ENCODE measurements at places on chromosomes 16 and 17.

GRCh38 chr16:11112723-11113348, 143.2 kb downstream of the SOCS1 start:
- H3K36me3 ChIP-seq = no peaks in the 10 kb centered on the region
- no peak overlapping the region for H3K4me3 ChIP-seq
- H3K27me3 ChIP-seq = no peaks in the 10 kb centered on the region
- H3K27ac ChIP-seq = no peak overlapping the region

DNA sequence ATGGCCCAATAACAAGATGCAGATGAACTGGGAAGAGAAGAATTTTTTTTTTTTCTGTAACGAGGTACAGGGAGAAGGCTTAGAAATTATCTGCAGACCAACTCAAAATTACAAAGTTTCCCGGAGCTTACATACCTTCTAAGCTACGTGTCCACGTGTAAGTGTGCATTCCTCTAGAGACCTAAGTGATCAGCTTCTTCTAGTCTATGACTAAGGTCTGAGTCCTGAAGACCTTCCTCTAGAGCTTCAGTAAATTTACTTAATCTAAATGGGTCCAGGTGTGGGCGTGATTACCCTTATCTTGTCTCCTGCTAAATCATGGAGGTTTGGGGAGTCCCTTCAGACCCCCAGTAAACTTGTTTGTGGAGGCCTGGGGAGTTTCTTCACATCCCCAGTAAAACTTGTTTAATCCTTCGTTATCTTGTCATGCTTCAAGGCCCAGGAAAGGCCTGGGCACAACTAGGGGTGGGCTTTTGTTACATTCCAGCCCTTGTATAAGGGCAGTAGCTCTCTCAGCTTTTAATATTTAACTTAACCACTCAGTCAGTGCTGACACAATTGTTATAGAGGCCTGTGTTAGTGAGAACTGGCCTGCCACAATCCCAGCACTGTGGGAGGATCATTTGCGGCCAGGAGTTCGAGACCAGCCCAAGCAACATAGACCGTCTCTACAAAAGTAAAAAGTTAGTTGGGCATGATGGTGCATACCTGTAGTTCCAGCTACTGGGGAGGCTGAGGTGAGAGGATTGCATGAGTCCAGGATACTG, 342.3 kb downstream of the SNX29 start:
- H3K27ac ChIP-seq = no peak overlapping the region
- DNase-seq = peak; percentile 57
- no peak overlapping the region for H3K4me3 ChIP-seq
- no peaks in the 10 kb centered on the region for H3K4me1 ChIP-seq
- no peaks in the 10 kb centered on the region for H3K27me3 ChIP-seq
- H3K36me3 ChIP-seq = no peaks in the 10 kb centered on the region

- no peaks in the 10 kb centered on the region for H3K27me3 ChIP-seq
- H3K27ac ChIP-seq = no peak overlapping the region
- DNase-seq = no peak
- peaks cover 8% of the 10 kb centered on the region for H3K4me1 ChIP-seq
Measured at GRCh38 chr16:3998793-3999478, 117.3 kb downstream of the ADCY9 start.

GRCh38 chr16:80511824-80512592, 28.8 kb upstream of the DYNLRB2 start:
- H3K4me3 ChIP-seq = no peak overlapping the region
- no peak for DNase-seq
- no peaks in the 10 kb centered on the region for H3K36me3 ChIP-seq
- H3K27me3 ChIP-seq = no peaks in the 10 kb centered on the region
- no peak overlapping the region for H3K27ac ChIP-seq

GRCh38 chr17:13582776-13583547, 18.8 kb downstream of the HS3ST3A1 start:
- H3K27ac ChIP-seq = no peak overlapping the region
- H3K36me3 ChIP-seq = no peaks in the 10 kb centered on the region
- DNase-seq = peak; percentile 52

DNA sequence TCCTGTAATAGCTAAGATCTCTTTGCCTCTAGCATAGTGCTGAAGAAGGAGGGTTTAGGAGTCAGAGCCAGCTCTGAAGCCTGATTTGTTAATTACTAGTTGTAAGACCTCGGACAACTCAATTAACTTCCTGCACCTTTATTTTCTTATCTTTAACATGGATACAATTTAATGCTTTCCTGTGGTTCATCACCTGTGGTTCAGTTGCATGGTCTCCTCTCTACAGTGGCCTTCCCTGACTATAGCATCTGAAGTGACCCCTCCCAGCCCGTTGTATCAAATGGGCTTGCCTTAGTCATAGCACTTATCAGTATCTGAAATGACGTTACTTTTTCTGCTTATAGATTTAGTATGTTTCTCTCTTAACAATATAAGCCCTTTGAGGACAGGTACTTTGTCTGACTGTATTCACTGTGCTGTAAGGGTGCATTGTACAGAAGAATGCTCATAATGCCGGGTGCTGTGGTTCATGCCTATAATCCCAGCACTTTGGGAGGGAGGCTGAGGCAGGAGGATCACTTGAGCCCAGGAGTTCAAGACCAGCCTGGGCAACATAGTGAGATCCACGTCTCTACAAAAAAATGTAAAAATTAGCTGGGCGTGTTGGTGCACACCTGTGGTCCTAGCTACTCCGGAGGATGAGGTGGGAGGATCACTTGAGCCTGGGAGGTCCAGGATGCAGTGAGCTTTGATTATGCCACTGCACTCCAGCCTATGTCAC, 2.6 kb upstream of the NDE1 start:
- no peaks in the 10 kb centered on the region for H3K27me3 ChIP-seq
- DNase-seq = no peak
- H3K4me3 ChIP-seq = no peak overlapping the region
- H3K4me1 ChIP-seq = no peaks in the 10 kb centered on the region
- H3K36me3 ChIP-seq = no peaks in the 10 kb centered on the region

GRCh38 chr17:36755586-36755985, 154.2 kb downstream of the MRM1 start:
- DNase-seq = peak; percentile 21
- no peaks in the 10 kb centered on the region for H3K4me1 ChIP-seq
- no peaks in the 10 kb centered on the region for H3K27me3 ChIP-seq
- no peaks in the 10 kb centered on the region for H3K36me3 ChIP-seq
- H3K27ac ChIP-seq = no peak overlapping the region

- no peak for DNase-seq
- no peaks in the 10 kb centered on the region for H3K36me3 ChIP-seq
- H3K27ac ChIP-seq = no peak overlapping the region
- no peaks in the 10 kb centered on the region for H3K27me3 ChIP-seq
- H3K4me3 ChIP-seq = no peak overlapping the region
- no peaks in the 10 kb centered on the region for H3K4me1 ChIP-seq
Measured at GRCh38 chr16:87033021-87033471, 284.1 kb downstream of the C16orf95 start.

GRCh38 chr17:40139566-40140058, 725 bp upstream of the CASC3 start:
- H3K4me3 ChIP-seq = peak overlapping the region; percentile 51
- peak overlapping the region; percentile 60 for H3K27ac ChIP-seq
- peaks cover 22% of the 10 kb centered on the region for H3K36me3 ChIP-seq
- no peak for DNase-seq
- H3K27me3 ChIP-seq = no peaks in the 10 kb centered on the region

- H3K4me3 ChIP-seq = no peak overlapping the region
- no peaks in the 10 kb centered on the region for H3K27me3 ChIP-seq
- peak; percentile 72 for DNase-seq
- H3K4me1 ChIP-seq = peaks cover 8% of the 10 kb centered on the region
- peak overlapping the region; percentile 98 for H3K27ac ChIP-seq
Measured at GRCh38 chr17:43367737-43368242, 31.0 kb upstream of the ARL4D start.

GRCh38 chr16:30958175-30959079, 873 bp downstream of the SETD1A start:
- H3K4me1 ChIP-seq = peaks cover 7% of the 10 kb centered on the region
- H3K27me3 ChIP-seq = no peaks in the 10 kb centered on the region
- DNase-seq = no peak
- H3K36me3 ChIP-seq = peaks cover 39% of the 10 kb centered on the region
- peak overlapping the region; percentile 84 for H3K4me3 ChIP-seq

Data from trophoblast cell (in vitro differentiated cells and primary cell).